ENCODE measurements at places on chromosomes 11 and 22.

DNA sequence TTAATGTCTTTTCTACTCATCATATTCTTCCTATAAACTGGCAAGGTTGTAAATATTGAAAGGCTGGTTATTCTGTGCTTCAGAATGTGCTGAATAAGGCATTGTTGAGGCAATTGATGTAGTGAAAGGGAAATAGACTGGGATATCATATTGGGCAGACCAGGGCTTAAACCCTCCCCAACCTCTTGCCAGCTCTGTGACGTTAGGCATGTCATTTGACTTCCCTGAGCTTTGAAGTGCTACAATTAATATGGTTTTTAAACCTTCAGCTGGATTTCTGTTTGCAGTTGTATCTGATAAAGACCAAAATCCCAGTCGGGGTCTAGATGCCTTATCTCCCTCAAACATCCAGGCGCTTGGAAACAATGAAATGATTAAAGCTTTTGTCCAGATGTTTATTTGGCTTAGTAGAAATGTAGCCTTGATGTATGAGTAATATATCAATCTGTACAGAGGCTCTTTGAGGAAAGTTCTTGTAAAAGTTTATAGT, 208.1 kb downstream of the DBX1 start:
- no peak for DNase-seq

DNA sequence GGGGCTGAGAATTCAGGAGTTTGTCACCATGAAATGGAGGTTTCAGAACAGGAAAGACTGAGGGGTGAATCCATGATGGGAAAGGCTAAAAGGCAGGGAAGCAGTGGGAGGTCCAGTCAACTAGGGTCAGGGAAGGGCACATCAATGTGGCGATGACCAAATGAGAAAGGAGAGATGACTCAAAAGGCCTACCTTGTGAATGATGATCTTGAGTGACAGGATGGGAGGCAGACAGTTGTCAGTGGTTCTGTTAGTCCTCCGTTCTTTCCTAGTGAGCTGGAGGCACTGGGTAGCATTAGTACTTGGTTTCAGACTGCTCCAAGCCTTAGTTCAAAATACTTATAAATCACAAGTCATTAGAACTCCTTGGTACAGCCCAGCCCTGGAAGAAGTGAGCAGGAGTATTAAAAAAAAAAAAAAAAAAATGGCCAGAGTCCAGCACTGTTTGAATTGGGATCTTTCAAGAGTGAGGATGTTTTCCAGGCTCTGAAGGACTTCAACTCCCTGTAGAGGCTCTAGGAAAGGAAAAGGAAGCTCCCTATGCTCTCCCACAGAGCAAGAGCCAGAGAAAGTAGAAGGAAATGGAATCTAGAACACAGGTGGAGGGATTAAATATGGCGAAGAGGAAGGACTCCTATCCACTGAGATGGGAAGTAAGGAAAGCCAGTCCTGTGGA, 8.3 kb upstream of the DCHS1 start:
- DNase-seq = no peak

DNA sequence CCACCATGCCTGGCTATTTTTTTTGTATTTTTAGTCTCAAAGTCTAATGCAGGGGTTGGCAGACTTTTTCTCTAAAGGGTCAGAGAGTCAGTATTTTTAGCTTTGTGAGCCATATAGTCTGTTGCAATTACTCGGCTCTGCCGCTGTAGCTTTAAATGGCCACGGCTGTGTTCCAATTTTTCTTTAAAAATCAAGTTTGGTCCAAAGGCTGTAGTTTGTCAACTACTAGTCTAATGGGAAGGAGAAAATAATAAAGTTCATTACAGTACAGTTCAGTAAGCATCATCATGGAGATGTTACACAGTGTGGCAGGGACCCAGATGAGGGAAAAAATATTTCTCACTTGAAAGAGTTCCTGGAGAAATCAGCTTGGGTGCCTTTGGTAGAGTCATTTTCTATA, 107.6 kb downstream of the CSNK2A3 start:
- DNase-seq = no peak

- no peak for DNase-seq
Measured at GRCh38 chr22:50694766-50695420, 22.3 kb downstream of the SHANK3 start.

GRCh38 chr11:95306801-95307200, 75.8 kb upstream of the SESN3 start:
- no peak for DNase-seq

DNA sequence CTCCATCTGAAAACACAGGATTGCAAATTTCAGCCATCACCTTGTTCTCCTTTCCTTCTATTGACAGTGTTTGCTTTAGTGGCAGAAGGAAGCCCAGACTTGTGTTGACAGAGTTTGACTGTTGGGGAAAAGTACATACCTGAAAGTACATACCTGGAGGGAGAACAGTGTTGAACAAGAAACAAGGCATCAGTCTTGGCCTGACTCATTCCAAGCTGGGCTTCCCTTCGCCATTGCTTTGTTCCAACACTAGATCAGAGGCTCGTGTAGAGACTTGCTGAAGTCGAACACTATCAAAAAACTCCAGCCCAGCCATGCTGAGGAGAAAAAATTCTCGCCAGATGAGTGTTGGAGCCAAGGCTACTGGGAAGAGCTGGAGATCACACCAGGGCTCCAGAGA, 133.4 kb downstream of the BBOX1 start:
- peak; percentile 76 for DNase-seq

DNA sequence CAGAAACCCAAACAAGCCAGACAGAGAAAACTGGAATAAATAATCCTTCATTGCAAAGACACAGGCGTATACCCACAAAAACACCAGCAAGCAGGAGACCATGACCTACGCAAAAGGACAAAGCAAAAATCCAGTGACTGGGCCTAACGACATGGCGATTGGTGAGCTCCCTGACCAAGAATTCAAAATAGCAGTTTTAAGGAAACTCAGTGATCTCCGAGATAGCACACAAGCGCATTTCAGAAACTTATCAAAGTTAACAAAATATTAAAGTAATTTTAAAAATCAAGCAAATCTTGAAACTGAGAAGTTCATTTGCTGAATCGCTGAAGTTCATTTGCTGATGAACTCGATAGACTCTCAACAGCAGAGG, 27.6 kb downstream of the DBX1 start:
- no peak for DNase-seq

GRCh38 chr11:34745195-34745594, 124.3 kb downstream of the EHF start:
- peak; percentile 38 for DNase-seq

DNA sequence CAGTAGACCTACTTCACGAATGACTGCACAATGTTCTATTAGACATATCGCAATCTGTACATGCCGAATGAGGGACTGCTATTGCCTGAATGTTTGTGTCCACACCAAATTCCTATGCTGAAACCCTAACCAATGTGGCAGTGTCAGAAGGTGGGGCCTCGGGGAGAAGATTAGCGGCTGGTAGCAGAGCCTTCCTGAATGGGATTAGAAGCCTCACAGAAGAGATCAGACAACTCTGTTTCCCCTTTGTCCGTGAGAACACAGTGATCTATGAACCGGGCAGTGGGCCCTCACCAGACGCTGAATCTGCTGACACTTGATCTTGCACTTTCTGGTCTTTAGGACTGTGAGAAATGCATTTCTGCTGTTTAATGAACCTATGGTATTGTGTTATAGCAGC, 33.1 kb downstream of the LRFN4 start:
- no peak for DNase-seq

DNA sequence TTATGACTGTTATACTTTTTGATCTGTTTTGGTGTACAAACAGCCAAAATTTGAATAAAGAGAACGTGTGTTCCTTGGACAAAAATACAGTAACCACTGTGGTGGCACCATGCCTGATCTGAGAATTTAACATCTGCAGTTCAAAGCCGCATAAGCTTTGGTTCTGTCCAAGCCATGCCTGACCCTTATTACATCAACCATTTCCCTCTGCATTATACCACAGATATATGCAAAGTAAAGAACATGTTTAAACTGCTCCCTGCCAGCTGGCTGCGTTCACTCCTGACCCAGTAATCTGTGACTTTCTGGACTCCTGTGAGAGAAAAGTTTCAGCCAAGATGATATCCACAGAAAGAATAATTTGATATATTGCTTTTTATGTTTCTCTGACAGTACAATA, 890.5 kb upstream of the ANO3 start:
- DNase-seq = no peak

DNA sequence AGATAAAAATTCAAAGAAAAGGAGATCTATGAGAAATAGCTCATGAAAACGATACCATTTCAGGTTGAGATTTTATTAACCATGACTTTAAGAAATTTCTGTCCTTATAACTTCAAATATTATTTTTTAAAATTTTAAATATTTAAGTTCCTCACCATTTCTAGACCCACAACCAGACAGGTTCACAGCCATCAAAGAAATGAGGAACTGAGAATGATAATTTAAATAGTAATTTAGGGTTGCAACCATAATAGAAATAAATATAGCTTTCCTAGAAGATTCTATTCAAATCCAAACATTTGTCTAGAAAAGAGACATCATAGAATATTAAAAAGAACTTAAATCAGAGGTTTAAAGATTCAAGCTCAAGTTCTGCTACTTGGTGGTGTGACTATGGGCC, 5.9 kb upstream of the VWA5A start:
- DNase-seq = no peak

DNA sequence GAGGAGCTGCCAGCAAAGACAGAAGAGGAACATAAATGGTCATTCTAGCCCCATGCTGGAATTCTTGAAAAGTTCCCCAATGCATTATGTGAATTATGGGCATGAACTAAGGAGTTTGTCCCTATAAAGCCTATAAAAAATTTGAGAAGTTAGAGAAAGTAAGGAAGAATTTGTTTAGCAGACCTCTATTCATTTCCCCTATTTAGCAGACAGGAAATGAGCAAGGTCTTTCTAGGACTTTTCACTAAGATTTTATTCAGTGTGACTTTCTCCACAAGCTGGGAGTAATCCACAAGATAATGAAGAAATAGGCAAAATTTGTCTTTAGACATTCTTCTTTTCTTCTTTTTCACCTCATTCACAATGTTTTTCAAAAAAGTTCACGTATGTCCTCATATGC, 20.0 kb downstream of the PRRG4 start:
- DNase-seq = no peak

DNA sequence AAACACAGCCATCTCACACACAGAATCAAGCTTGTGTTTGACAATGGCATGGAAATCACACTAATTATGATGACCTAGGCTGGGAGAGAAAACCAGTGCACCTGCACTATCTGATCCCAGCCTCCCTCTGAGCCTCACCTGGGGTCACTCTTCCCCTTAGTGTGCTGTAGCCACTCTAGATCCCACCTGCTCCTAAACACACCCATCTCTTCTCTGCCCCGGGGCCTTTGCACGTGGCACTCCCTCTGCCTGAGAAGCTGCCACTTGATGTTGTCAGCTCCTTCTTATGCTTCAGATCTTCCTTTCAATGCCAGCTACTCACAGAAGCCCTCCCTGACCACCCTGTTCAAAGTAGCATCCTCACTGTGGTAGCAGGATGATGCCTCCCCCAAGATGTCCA, 42.9 kb upstream of the NFAM1 start:
- no peak for DNase-seq

DNA sequence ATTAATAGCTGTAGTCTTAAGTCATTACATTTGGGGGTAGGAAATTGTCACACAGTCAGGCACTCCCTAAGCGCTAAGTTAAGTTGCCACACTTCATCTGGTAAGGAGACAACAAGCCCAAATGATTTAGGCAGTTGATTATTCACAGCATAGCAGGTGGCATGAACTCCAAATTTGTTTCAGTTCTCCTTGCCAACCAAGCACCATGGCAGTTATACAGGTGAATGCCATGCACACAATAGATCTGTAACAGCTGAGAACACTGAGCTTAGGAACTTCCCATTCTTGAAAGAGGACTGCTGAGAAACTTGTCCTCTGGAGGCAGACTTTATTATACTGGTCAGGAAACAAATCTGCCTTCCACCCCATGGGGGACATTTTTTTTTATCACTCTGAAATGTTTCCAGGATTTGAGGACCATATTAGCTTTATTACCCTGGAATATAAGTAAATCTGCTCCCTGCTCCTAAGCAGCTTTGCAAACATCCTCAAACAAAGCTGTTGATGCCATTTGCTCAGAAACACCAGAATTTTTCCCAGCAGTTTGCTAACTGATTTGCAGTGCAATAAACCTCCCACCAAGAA, 5.1 kb upstream of the INTS4 start:
- DNase-seq = peak; percentile 25

DNA sequence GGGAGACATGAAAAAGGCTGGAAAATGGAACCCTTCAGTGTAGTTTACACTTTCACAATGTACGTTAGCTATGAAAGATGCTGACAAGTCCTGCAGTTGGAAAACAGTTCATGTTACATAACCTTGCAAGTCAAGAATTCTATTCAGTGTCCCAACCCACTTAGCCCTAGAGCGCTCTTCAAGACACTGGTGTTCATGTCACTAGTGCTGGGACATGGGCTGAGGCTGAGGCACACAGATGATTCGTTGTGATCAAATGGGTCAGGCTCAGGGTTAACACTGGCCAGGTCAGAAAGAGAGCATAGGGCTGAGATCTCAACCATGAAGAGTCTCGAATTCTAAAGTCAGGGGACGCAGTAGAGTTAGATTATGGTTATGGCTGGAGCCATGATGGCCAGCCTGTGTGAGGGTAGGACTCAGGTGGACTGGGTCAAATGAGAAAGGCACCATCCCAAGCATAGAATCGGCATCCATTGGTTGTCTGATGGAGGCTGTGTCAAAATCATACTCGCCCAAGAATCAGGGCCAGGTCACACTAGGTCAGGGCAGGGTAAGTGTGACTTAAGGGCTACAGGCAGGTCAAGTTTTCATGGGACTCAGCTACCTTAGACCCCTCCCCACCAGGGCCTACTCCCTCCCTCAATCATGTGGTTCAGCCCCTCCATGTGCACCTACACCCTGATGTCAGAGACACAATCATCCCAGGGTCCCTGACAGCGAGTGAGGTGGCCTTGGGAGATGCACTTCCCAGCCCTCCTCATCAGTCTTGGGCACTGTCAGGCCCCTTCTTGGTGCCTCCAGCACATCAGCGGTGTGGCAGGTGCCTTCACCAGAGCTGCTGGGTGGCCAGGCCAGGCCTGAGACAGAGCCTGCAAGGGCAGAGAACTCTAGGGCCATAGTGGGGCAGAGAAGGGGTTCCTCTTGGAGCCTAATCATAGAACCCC, 20.2 kb downstream of the IGLL5 start:
- DNase-seq = no peak

- DNase-seq = no peak
Measured at GRCh38 chr11:70888061-70888460, 364.3 kb downstream of the SHANK2 start.

DNA sequence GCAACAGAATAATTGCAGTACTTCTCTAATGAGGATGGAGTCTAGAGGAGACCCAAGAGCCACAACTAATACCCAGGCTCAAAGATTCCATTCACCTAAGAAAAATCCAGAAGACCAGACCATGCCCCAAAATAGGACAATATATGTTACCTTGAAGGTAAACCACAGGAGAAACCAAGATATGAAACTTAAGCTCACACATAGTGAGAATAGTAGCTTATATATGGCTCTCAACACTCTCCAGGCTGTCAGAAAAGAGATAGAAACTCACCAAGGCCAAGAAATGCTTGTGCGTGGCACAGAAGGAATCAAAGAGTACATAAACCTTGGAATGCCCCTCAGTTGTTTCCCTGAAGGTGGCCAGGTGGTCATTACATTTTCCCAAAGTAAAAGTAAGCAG, 9.1 kb downstream of the FAM111A start:
- no peak for DNase-seq

Data from DMS79 treated with DMSO at 0.1 percent for 48 hours (cell line).